ENCODE measurements at places on chromosomes 2 and 18. TPM values are rescaled to one million over a fixed set of nuclear protein-coding genes. Genes with fewer than 3 reads are reported as not detected.

DNA sequence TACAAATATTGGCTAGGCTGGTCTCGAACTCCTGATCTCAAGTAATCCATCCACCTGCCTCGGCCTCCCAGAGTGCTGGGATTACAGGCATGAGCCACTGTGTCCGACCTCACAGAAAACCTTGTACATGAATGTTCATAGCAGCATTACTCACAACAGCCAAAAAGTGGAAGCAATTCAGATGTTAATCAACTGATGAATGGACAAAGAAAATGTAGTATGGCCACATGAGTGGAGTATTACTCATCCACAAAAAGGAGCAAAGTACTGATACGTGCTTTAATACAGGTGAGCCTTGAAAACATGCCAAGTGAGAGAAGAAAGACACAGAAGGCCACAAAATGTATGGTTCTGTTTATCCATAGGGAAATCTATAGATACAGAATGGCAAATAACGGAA, 20.6 kb downstream of the CEP192 start:
- no peak overlapping the region for H3K4me3 ChIP-seq
- H3K4me1 ChIP-seq = no peaks in the 10 kb centered on the region
- DNase-seq = no peak
- no peaks in the 10 kb centered on the region for H3K27me3 ChIP-seq
- H3K36me3 ChIP-seq = peaks cover 47% of the 10 kb centered on the region

- no peaks in the 10 kb centered on the region for H3K36me3 ChIP-seq
- no peaks in the 10 kb centered on the region for H3K4me1 ChIP-seq
- H3K27ac ChIP-seq = no peak overlapping the region
- no peak overlapping the region for H3K4me3 ChIP-seq
These were observed 262.8 kb downstream of the KCNE4 start for GRCh38 chr2:223314811-223315210.

The CACNB4 gene
- 18.2 TPM for total RNA-seq

The PKP4 gene
- total RNA-seq = 24.5 TPM

DNA sequence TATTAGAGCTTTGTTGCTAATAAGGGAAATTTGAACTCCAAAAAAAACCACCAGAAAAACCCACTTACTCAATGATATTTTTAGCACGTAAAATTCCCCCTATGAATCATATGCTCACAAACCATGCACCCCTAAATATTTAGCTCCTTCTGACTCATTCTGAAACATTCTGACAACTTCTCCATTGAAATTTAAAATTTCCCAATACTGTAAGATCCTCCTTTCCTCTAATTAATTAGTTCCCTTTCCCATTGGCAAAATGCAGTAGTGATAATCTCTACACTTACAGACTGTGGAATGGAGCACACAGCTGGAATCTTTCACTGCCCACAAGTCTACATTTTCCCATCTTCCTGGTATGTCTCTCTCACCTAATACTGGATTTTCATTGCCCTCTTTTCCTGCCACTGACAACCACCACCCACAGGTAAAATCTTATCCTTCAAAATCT, 215.8 kb upstream of the ACVR2A start:
- H3K27ac ChIP-seq = peak overlapping the region; percentile 76
- DNase-seq = no peak
- peaks cover 36% of the 10 kb centered on the region for H3K4me1 ChIP-seq

GRCh38 chr2:98882971-98883779, 52.9 kb downstream of the CRACDL start:
- no peak overlapping the region for H3K27ac ChIP-seq
- H3K27me3 ChIP-seq = no peaks in the 10 kb centered on the region
- DNase-seq = no peak
- no peaks in the 10 kb centered on the region for H3K36me3 ChIP-seq

DNA sequence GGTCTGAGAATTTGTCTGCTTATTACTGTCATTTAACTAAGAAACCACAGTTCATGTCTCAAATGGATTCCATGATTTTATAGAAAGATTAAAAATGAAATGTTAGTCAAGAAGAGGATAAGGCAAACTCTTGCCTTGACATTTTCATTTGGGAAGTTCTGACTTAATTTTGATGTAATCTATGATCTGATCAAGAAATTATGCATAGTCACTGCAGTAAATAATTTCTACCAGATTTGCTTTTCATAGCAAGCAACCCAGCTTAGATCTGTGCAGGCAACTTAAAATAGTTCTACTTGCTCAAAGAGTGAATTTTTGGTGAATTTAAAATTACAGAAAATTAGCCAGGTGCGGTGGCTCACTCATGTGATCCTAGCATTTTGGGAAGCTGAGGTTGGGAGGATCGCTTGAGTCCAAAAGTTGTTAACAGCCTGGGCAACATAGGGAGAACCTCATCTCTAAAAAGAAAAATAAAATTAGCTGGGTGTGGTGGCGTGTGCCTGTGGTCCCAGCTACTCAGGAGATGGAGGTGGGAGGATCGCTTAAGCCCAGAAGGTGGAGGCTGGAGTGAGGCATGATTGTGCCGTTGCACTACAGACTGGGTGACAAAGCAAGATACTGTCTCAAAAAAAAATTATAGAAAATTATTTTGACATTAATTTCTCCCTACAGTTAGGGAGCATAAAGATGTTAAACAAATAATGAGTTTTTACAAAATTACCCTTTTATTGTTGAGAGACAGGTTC, 158.7 kb upstream of the MYO3B start:
- H3K4me1 ChIP-seq = no peaks in the 10 kb centered on the region
- H3K27me3 ChIP-seq = no peaks in the 10 kb centered on the region
- no peak overlapping the region for H3K4me3 ChIP-seq
- DNase-seq = no peak
- no peak overlapping the region for H3K27ac ChIP-seq
- no peaks in the 10 kb centered on the region for H3K36me3 ChIP-seq

DNA sequence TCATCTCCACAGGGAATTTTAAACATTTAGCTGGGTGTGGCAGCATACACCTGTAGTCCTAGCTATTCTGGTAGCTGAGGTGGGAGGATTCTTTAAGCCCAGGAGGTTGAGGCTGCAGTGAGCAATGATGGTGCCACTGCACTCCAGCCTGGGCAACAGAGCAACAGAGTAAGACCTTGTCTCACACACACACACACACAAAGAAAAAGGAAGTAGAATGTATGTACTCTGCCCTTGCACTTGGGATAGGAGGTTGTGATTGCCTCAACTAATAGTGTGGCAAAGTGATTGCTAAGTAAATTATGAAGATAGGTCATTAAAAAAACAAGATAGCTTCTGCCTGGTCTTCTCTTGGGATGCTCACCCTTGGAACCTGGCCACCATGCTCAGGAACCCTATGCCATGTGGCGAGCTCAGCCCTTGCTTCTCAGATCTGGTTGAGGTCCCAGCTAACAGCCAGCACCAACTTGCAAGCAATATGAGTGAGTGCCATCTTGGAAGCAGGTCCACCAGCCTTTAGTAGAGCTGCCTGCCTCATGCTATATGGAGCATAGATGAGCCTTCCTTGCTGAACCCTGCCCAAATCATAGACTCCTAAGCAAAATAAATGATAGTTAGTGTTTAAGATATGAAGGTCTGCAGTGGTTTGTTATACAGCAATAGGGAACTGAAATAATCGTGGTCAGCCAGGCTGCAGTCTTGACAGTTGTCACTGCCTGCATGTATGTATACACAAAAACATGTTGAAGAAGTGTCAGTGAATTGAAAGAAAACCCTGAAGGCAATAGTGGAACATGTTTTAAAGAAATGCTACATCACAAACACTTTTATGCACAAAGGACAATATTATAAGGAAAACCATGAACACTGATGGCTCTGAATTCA, 30.1 kb upstream of the PNO1 start:
- H3K36me3 ChIP-seq = no peaks in the 10 kb centered on the region
- H3K4me3 ChIP-seq = no peak overlapping the region
- H3K27ac ChIP-seq = peak overlapping the region; percentile 42
- no peaks in the 10 kb centered on the region for H3K27me3 ChIP-seq
- DNase-seq = peak; percentile 31

The SLC30A3 gene
- not detected for total RNA-seq

- no peak for DNase-seq
- H3K4me1 ChIP-seq = no peaks in the 10 kb centered on the region
- no peaks in the 10 kb centered on the region for H3K36me3 ChIP-seq
- no peaks in the 10 kb centered on the region for H3K27me3 ChIP-seq
- no peak overlapping the region for H3K4me3 ChIP-seq
These were observed 76.4 kb downstream of the SKA1 start for GRCh38 chr18:50451100-50451842.

The PLEKHH2 gene
- not detected for total RNA-seq

The GPR75 gene
- total RNA-seq = 2.5 TPM

The CYRIA gene
- total RNA-seq = 9.2 TPM

The ZBTB14 gene
- total RNA-seq = 14.7 TPM

The POTEF gene
- total RNA-seq = not detected

DNA sequence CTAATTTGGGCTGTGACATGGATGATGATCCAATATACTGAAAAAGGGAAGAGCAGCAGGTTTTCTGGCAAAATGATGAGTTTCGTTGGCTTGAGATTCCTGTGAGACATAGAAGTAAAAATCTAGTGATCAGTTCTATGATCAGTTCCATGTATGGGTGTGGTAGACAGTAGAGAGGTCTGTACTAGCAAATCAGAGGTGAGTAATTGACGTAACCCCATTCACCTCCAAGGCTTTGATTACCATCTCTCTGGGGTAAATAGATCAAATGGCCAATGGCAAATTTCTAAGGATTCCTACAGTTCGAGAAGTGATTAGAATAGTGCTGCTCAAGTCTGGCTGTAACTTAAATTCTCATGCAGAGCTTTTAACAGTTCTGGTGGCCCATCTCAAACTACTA, 6.4 kb downstream of the ITGA4 start:
- no peaks in the 10 kb centered on the region for H3K27me3 ChIP-seq
- peaks cover 18% of the 10 kb centered on the region for H3K4me1 ChIP-seq
- H3K36me3 ChIP-seq = no peaks in the 10 kb centered on the region
- DNase-seq = no peak

The FEZ2 gene
- total RNA-seq = 8.0 TPM

DNA sequence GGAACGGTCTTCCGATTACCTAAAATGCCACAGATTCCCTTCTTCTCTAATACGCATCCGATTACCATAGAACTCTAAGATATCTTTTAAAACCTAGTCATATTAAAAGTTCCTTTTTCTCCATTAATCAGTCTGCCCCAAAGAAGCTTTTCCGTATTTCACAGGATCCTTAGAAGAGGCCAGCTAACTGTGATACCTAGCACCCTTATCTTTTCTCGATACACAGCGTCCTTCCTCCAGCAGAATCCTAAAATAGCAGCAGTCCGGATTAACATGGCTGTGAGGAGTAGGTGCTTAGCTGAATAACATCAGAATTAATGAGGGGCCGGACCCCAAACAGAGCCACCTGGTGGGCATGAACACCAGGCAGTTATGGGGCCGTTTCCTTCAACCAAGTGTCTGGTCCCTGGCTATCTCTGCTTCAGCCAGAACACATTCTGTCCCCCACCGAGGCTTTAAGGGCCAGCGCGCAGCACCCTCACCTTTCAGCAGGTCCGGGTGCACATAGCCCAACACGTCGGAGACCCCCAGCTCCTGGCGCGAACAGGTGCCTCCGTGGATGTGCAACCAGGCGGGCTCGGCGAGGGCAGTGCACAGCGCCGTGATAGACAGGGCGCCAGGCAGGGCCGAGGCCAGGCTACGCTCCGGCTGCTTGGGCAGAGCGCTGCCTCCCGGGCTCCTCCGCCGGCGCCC, 995 bp downstream of the TMEM127 start:
- H3K27me3 ChIP-seq = no peaks in the 10 kb centered on the region
- peak overlapping the region; percentile 79 for H3K27ac ChIP-seq
- no peak for DNase-seq
- peaks cover 6% of the 10 kb centered on the region for H3K36me3 ChIP-seq

DNA sequence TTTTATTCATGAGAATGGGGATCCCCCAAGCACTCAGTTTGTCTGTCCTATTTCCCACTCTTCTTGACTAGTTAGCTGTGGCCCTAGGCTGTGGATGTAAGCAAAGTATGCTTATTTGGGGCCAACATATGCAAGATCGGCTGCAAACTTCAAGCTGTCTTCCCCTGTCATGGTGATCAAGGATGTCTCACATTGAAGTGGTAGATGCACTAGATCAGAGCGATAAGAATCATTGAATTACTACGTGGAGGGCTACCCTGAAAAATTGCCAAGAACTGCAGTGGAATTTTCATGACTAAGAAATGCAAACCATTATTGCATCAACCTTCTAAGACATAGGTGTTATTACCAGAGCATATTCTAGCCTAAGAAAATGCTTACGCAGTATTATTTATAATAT, 527.4 kb downstream of the RNF144A start:
- H3K4me1 ChIP-seq = no peaks in the 10 kb centered on the region
- H3K4me3 ChIP-seq = no peak overlapping the region
- no peaks in the 10 kb centered on the region for H3K36me3 ChIP-seq
- H3K27ac ChIP-seq = no peak overlapping the region
- DNase-seq = no peak

DNA sequence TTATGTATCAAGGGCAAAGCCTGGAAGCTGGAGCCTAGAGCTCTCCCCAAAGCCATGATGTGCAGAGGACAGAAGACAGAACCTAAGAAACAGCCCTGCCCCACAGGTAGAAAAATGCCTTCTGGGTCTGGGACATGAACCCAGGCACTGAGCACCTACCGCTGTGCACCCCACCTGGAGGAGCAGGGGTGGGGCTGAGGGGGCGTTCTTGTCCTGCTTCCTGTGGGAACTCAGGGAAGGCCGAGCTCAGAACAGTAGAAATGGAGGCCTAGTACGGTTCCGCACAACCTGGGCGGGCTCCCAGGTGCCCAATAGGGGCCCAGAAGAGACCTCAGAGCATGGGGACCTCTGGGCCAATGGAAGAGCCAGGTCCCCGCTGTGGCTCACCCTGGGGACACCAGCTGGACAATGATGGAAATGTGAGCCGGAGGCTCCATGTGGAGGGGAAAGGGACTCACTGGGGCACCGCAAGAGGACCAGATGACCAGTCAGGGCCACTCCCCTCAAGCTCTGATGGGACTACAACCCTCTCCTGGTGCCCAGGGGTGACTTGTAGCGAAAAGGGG, 3.2 kb downstream of the CRACDL start:
- H3K27ac ChIP-seq = no peak overlapping the region
- H3K4me3 ChIP-seq = no peak overlapping the region
- H3K4me1 ChIP-seq = no peaks in the 10 kb centered on the region
- DNase-seq = no peak
- no peaks in the 10 kb centered on the region for H3K36me3 ChIP-seq

GRCh38 chr2:37886745-37887144, 38.3 kb upstream of the RMDN2 start:
- no peak overlapping the region for H3K4me3 ChIP-seq
- H3K4me1 ChIP-seq = peaks cover 8% of the 10 kb centered on the region
- DNase-seq = no peak
- H3K36me3 ChIP-seq = no peaks in the 10 kb centered on the region
- H3K27me3 ChIP-seq = no peaks in the 10 kb centered on the region
- no peak overlapping the region for H3K27ac ChIP-seq

- no peak overlapping the region for H3K4me3 ChIP-seq
- no peaks in the 10 kb centered on the region for H3K27me3 ChIP-seq
- H3K36me3 ChIP-seq = no peaks in the 10 kb centered on the region
- DNase-seq = no peak
- H3K27ac ChIP-seq = no peak overlapping the region
- no peaks in the 10 kb centered on the region for H3K4me1 ChIP-seq
These were observed 3.1 kb downstream of the FEZ2 start for GRCh38 chr2:36594849-36595248.

The EFHD1 gene
- total RNA-seq = not detected

GRCh38 chr2:136347981-136348380, 230.0 kb upstream of the CXCR4 start:
- no peaks in the 10 kb centered on the region for H3K4me1 ChIP-seq
- no peak overlapping the region for H3K4me3 ChIP-seq
- no peaks in the 10 kb centered on the region for H3K27me3 ChIP-seq
- no peak for DNase-seq
- H3K36me3 ChIP-seq = no peaks in the 10 kb centered on the region
- no peak overlapping the region for H3K27ac ChIP-seq

GRCh38 chr18:59061914-59062642, 77.6 kb upstream of the SEC11C start:
- H3K27ac ChIP-seq = no peak overlapping the region
- H3K4me1 ChIP-seq = peaks cover 14% of the 10 kb centered on the region
- peak; percentile 27 for DNase-seq
- no peaks in the 10 kb centered on the region for H3K27me3 ChIP-seq
- H3K36me3 ChIP-seq = no peaks in the 10 kb centered on the region
- H3K4me3 ChIP-seq = no peak overlapping the region

The LYPD6 gene
- total RNA-seq = not detected

All from GM12878 (cell line).